Stimulated activated naive CD4-positive, alpha-beta T cell (primary cell): ENCODE measurements at places on chromosomes 5 and 9.

DNA sequence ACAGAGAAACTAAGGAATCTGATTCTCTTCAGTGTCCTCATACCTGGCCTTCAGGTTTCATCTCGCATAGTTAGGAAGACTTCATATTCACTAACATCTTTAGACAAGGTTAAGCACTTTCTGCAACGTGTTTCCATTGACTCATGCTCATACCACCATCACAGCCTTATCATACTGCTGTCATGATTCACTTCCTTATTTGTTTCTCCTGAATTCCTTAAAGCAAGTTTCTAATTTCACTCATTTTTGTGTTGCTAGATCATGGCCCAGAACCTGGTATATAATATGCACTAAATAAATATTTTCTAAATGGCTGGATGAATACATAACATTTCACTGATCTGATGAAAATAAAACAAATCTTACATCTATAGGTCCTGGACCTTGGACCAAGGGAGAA lies 472.9 kb downstream of the PRELID2 start:
- DNase-seq = no peak

DNA sequence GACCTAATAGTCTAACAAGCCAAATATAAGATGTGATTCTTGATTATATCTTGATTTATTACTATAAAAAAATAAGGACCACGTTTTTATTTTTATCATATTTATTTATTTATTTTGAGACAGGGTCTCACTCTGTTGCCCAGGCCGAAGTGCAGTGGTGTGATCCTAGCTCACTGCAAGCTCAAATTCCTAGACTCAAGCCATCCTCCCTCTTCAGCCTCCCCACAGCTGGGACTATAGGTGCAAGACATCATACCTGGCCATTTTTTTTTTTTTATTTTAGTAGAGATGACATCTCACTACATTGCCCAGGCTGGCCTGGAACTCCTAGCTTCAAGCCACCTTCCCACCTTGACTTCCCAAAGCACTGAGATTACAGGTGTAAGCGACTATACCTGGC lies 61.0 kb upstream of the LARP1 start:
- no peak for DNase-seq

- DNase-seq = no peak
These were observed 14.4 kb upstream of the GRXCR2 start for GRCh38 chr5:145887217-145887616.

GRCh38 chr9:72362680-72363139 lies 2.3 kb downstream of the ZFAND5 start:
- DNase-seq = peak; percentile 32

DNA sequence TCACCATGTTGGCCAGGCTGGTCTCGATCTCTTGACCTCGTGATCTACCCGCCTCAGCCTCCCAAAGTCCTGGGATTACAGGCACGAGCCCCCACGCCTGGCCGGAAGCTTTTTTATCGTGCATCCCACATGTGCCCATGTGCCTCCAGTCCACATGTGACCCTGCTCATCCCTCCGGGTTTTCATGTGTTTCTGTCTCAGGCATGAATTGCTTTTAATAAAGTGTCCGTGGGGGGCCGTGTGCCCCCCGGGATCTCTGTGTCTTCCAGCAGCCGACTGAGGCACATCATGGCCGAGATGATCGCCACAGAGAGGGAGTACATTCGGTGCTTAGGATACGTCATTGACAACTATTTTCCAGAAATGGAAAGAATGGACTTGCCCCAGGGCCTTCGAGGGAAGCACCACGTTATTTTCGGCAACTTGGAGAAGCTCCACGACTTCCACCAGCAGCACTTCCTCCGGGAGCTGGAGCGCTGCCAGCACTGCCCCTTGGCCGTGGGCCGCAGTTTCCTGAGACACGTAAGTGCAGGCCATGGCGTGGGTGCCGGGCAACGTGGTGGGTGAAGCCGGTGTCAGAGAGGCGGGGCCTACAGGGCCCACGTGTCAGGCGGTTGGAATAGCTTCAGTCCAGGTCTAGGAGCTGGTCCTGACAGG lies 22.1 kb upstream of the LRRC14B start:
- no peak for DNase-seq

DNA sequence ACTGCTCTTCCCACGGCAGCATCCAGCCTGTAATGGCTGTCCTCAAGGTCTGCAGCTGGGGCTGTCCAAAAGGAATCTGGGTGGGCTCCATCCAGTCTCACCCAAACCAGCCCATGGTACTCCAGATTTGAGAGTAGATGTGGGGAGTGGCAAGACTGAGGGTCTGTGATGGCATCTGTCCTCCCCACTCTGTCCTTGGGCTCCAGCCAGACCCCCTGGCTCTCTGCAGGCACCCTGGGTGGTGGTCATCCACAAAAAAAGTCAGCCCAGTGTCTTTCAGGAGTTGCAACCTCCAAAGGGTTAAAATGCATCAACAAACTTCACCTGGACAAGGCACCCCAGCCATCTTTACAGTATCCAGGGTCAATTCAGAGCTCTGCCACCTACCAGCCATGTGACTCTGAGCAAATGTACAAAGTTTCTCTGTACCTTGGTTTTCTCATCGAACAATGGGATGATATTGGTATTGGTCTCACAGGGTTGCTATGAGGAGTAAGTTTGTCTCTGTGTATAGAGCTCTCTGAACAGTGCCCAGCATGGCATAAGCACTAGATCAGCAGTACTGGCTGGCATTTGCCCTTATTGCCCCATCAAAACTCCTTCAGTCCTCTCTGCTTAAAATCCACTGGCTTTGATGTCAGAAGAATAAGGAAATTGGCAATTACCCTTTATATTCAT lies 7.3 kb upstream of the S1PR3 start:
- DNase-seq = no peak

DNA sequence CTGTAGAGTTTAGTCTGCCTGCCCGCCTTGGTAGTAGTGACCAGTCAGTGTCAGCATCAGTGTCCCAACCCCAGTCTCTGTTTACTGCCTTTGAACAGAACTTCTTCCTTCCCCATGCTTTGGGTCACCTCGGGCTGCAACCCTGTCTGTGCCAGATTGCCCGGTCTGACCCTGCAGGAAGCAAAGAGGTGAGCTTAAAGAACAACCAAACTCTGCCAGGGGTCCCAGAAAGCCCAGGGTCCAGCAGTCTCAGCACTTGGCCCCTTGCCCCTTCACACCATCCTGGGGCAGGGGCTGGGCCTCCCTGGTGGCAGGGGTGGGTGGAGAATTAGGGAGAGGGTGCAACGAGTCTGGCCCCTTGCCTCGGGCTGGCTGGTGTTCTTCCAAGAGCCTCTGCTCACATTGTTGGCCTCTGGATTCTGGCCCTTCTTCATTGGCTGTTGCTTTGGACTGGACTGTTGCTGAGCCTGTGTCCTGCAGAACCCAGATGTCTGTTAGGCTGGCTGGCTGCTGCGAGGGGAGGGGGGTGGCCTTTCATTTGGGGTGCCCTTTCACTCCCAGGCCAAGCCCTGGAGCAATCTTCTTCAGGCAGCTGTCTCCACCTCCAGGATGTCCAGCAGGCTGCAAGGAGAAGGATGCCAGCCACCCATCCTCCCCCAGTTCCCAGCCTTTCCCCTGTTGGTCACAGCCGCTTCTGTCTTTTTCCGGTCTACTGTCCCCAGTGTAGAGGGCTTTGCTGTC lies 51.2 kb downstream of the SAR1B start:
- DNase-seq = no peak

DNA sequence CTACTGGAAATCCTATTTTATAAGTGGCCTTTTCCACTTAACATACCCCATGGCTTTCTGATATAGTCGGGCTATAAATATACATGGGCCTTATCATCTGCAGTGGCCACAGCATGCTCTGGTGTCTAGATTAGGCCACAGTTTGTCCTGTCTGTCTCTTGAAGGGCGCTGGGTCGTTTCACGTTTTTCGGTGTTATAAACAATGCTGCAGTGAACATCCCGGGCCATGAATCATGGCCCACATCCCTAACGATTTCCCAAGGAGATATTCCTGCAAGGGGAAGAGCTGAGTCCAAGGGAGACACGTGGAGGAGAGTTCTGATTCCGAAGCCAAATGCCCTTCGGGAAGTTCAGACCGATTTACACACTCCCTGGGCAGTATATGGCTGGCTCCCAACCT lies 8.4 kb downstream of the PLPP7 start:
- DNase-seq = no peak

DNA sequence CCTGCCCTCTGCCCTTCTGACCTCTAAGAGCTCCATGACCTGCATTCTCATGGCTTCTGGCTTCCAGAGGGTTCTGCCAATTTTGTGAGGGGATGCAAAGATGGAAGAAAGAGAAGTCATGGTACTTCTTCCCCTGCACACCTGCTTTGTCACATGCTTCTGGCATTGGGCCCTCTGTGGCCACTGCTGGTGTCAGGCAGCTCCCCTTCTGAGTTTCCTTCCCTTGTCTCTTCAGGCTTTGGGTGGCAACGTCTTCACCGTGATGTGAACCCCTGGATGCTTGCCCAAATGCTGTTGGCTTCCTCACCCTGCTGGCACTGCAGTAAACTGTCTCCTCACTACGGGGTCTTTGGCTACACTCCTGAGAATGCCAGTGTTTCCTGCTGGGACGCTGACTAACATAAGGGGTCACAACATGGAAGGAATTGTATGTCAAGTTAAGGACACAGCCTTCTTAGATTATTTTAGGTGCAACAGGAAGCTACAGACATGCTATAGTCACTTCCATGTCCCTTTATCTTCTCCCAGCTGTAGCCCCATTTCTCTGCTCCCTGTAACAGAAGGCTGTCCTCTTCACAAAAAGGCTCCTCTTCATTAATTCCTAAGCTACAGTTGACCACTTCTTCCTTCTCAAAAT lies 8.9 kb upstream of the CLINT1 start:
- DNase-seq = no peak

GRCh38 chr5:170261528-170262043 lies 28.8 kb downstream of the C5orf58 start:
- DNase-seq = no peak

GRCh38 chr9:109961626-109962025 lies 181.6 kb downstream of the PALM2AKAP2 start:
- DNase-seq = no peak

GRCh38 chr5:114417519-114417918 lies 55.6 kb downstream of the KCNN2 start:
- DNase-seq = no peak

DNA sequence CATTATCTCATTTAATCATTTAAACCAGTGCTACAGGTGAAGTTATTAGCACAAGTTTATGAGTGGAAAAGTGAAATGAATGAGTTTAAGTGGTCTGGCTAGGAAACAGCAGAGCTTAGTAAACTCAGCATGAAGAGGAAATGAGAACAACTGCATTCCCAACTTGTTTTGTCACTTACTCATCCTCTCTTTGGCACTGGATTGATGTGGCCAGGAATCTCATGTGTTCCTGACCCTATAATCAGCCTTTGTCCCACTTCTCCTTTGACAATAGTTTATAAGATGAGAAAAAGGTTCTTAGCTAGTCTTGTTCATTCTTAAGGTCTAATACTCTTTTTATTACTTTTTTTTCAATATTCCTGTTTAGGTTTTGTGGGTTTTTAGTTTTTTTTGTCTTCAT lies 559.2 kb upstream of the TLE4 start:
- no peak for DNase-seq

GRCh38 chr9:99300603-99301002 lies 78.5 kb downstream of the SEC61B start:
- DNase-seq = no peak

DNA sequence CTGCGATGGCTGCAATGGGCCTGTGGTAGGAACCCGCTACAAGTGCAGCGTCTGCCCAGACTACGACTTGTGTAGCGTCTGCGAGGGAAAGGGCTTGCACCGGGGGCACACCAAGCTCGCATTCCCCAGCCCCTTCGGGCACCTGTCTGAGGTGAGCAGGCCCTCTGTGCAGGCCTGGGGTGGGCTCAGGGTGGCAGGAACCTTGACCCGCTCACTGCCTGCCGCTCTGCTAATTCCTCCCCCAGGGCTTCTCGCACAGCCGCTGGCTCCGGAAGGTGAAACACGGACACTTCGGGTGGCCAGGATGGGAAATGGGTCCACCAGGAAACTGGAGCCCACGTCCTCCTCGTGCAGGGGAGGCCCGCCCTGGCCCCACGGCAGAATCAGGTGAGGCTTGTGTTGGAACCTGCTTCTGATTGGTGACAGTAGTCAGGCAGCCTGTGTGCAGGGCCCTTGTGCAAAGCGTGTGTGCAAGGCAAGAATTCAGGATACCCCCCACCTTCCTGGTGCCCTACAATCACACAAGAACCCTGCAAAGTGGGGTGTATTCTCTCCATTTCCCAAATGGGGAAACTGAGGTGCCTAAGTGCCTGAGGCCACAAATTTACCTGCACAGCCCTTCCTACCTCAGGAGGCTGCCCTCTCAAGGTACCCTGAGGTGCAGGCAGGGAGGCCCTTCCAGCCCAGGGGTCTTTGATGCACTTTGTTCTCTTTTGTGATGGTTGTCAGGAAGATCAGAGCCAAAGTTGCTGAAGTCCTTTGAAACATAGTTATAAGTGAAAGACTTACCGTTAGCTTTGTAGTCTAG lies 3.4 kb downstream of the SQSTM1 start:
- DNase-seq = no peak

GRCh38 chr5:107135391-107135790 lies 535.3 kb downstream of the EFNA5 start:
- no peak for DNase-seq

DNA sequence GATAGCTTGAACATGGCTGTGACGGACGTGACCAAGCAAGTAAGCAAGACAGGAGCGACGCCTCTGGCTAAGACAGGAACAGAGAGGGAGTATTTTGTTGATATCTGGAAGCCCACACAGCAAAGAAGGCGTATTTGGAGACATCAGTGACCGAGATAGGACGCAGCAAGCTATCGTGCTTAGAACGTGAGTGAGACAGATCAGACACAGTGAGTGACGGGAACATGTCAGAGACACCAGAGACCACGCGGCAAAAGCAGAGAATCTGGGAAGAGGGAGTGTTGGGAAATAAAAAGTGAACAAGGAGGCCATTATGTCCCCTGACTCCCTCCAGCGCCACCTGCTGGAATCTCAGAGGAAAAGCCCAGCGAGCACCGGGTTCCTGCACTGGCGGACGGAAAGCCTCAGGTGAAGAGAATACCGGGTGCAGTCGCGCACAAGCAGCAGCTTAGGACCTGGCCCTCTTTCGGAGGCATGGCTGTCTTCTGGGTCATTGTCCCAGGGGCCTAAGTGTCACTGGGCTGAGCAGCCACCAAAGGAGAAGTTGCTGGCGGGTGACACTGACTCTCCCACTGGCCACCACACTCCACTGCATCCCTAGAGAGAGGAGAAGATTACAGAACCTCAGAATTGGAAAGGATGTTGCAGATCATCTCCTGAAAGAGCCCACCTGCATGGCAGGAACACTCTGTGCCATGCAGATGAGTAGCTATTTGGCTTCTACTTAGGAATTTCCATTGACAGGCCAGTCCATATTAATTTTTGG lies 99.1 kb downstream of the FBXO38 start:
- DNase-seq = peak; percentile 15

- DNase-seq = no peak
These were observed 14.7 kb downstream of the DIAPH1 start for GRCh38 chr5:141603923-141604717.

DNA sequence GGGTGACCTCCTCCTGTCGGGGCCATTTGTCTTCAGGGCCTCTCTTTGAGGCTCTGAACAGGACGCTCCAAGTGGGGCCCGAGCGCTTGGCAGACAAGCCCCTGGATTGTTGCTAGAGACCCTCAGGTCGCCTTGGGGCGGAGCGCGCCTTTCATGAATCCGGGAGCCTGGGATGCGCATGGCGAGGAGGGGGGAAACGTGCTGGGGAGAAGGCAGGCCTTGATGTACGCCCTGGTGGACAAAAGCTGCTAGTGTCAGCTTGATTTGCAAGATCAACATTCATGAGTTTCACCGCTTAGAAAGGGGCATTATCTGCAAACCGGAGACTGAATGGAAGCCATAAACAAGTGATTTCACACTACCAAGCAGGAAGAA lies 226.3 kb downstream of the SMARCA2 start:
- DNase-seq = no peak
